ENCODE measurements at places on chromosomes 12 and 14.

- no peak for DNase-seq
Measured at GRCh38 chr12:122965321-122965751, 927 bp downstream of the ABCB9 start.

DNA sequence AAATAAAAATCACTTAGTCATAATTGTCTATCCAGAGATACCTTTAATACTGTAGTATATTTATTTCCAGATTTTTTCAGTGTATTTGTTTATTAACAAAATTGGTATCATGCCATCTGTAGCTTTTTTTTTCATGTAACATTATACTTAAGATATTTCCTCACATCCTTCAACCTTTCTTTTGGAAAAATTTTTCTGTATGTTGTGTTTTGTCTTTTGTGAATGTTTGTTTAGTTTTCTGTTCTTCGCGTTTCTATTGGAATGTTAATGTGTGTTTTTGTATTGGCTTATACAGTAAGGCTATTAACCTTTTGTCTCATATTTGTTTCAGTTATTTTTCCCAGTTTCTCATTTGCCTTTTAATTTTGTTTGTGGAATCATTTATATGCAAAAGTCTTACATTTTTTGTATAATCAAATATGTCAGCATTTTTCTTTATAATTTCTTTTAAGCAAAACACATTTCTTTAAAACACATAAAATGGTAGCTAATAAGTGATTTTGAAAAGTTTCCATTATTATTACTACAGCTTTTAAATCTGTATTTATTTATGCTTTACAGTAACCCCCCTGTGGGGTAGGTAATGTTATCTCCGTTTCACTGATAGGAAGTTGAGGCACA lies 433.7 kb downstream of the RAD51B start:
- no peak for DNase-seq

DNA sequence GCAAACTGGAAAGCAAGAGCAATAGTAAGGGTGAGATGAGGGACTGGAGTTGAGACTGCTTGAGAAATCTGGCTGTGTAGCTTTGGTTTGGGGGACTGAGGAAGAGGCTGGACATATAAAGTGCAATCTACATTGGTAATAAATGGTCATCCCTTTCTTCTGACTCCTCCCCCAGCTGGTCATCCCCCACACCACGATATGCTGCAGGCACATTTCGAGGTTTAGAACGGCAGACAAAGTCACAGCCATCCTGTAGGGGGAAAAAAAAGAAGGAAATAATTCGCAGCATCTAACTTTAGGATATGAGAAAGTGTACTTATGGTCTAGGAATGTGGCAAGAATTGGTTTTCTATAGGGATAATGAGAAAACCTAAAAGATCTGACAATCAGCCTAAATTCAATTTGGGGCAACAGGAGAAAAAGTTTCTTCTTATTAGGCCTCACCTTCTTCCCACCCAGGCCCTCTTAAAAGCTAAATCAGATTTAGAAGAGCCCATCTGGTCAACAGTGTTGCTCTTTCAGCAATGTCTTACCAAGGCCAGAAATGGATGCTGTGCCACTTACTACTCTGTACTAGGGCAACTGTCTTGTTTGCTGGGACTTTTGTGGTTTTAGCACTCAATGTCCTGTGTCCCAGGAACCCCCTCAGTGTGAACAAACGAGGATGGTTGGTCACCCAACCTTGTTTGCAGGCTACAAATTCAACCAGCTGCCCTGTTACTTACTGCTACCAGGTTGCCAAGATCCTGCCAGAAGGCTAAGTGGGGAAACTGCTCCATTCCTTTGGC lies 7.6 kb downstream of the M6PR start:
- no peak for DNase-seq

GRCh38 chr12:58695263-58695662 lies 225.0 kb downstream of the LRIG3 start:
- no peak for DNase-seq

- no peak for DNase-seq
Measured at GRCh38 chr12:28958553-28959195, 190.4 kb upstream of the FAR2 start.

DNA sequence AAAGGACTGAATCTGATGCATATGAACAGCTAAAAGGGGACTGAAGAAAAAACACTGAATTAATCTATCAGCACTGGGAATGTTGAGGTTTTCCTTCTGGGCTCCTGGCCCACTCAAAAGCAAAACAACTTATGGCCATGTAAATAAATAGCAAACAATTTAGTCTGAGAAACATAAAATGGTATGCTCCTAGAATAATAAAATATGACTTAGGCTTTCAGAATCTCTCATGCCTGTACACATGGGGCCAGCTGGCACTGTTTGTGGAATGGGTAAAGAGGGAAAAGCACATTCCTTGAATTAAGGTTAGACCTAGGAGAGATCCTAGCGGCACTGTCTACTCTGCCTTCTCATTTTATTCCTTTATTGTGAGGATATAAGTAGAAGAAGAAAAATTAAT lies 6.2 kb downstream of the KLHDC2 start:
- DNase-seq: no peak

GRCh38 chr12:92272061-92272964 lies 126.7 kb upstream of the BTG1 start:
- DNase-seq: no peak

DNA sequence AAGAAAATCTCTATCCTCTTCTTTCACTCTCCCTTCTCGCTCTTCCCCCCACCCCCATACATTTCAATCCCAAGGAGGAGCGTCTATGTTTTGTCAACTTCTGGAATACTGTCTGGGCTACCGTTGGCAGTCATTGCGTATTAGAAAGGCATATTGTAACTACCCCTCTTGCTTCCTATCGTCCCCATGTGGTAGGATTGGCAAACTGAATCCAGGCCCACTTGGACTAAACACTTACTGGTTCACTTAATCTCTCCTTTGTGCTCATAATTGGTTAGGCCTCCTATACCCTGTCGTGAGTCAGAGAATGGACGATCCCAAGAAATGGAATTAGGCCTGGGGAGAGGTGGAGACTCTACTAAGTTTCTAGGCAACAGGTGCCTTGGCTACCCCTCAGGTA lies 68.8 kb upstream of the SLC8A3 start:
- DNase-seq: no peak

GRCh38 chr12:79347866-79348265 lies 342.9 kb downstream of the PAWR start:
- no peak for DNase-seq

DNA sequence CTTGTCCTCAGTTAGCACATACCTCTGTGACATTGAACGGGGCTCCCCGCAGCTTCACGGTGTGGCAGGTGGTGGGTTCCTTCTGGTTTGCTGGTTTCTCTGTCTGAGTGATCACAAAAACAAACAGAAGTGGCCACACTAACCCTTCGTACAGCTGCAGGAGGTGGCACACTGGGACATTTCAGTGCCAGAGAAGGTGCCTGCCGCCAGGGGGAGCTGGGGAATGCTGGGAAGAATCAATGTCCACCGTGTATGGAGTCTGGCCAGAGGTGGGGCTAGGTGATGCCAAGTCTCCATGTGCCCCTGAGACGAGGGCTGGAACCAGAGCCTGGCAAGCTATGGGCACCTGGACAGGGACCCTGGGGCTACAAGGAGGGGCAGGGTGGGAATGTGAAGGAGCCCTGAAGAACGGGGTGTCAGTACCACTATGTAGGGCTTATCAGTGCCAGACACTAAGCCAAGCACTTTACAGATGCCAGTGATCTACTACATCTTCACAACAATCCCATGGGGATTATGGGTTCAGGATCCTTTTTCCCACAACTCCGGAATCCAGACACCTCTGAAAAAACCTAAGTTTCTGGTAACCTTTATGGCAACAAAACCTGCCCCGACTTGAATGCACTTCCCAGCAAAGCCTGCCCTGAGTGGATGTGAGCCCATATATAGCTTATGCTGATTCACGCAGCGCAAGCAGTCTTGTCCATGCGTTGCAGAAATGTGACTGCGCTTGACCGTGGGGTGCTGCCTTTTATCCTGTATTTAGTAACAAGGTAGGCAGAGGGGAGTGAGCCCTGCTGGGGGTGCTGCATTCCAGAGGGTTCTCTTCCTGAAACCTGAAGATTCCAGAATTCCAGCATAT lies 10.8 kb downstream of the RBM19 start:
- DNase-seq: no peak

- no peak for DNase-seq
Measured at GRCh38 chr12:29743801-29744200, 39.9 kb downstream of the TMTC1 start.

DNA sequence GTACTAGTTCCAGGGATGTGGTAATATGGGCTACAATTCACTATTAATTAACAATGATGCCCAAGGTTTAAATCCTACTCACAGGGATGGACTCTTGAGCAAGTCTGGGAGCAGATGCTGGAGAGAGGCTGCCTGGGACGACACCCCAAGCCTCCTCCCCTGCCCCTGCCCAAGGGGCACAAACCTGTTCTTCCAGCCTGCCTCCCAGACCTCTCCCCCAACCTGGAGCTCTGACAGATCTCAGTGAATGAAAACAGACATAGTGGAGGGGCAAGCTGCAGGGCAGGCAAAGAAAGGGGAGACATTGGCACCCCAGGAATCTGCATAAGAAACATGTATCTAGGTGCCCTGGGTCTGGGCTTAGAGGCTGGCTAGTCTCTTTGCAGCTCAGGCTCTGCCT lies 5.8 kb downstream of the KDM2B start:
- no peak for DNase-seq

GRCh38 chr12:105384220-105384619 lies 53.7 kb downstream of the C12orf75 start:
- no peak for DNase-seq

DNA sequence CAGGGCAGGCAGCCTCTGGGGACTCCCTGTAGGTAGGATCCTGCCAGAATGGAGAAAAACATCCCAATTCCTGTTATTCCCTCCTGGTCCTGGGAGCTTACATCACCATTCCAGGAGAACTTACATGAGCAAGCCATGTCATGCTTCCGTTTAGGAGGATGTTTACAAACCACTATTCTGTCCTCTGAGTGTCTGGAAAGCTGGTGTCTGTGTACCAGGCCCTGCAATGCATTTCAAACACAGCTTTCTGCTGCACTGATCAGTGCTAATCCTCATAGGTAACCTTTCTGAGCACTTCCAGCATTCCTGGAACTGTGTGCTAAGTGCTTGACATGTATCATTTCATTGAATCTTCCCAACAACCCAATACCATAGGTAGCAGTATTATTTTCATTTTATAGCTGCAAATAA lies 19.8 kb upstream of the MAP1LC3B2 start:
- no peak for DNase-seq

GRCh38 chr12:115517913-115518312 lies 759.6 kb downstream of the MED13L start:
- DNase-seq: no peak

DNA sequence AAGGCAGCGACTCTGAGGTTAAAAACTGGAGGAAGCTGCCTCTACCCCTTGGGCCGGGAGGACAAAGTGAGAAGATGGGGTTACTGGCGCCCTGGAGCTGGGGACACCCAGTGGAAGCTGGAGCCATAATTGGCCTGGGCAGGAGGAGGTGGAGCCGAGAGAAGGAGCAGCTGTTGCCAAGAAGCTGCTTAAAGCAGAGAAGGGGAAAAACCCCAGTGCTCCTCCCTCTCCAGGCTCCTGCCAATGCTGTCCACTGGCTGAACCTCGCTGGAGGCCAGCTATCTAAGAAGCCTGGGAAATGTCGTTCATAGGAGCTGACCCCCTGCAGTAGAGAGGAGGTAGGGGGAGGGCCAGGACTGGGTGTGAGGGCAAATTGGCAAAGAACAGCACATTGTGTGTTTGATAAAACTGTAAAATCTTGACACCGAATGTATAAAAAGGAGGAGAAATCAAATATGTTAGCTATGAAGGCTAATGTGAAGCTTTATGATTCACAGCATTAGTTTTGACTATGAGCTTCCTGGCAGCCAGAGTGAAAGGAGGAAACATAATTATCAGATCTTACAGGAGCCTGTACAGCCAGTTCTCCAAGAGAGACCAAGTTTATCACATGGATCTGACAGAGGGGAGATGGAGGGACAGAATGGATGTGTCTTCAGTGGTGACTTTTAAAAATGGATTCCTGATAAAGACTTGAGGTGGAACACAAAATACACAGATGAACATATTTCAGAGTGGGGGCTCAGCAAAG lies 9.5 kb downstream of the HHIPL1 start:
- DNase-seq: no peak

DNA sequence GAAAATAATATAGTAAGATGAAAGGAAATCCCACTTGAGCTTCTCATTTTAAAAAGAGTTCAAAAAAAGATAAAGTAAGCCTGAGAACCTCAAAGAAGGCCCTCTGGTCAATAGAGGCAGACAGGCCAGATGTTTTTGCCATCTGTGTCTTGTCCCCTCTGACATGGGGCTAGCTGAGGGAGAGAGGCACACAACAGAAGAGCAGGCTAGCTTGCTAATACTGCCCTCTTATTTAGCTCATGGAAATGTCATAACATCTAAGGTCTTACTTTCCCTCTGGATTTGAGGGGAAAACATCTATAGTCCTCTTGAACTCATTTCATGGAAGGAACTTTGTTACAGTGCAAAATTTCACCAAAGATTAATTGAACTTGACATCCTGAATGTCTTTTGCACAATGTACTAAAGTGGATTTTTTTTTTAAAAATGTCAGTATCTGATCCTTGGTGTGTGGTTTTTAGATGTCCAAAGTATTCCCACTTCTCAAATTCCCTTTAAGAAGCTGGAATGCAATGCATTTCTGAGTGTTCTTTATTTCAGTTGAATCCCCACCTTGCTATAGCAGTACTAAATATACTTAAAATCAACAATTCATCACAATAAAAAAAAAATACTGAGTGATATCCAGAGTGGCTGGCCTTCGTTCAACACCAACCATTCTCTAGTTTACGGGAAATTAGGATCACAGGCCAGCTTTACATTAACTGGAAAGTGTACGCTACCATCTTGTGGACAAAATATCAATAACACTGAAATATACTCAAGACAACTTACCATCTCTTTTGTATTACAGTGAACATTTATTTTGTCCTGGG lies 176.7 kb downstream of the PAH start:
- DNase-seq: no peak

DNA sequence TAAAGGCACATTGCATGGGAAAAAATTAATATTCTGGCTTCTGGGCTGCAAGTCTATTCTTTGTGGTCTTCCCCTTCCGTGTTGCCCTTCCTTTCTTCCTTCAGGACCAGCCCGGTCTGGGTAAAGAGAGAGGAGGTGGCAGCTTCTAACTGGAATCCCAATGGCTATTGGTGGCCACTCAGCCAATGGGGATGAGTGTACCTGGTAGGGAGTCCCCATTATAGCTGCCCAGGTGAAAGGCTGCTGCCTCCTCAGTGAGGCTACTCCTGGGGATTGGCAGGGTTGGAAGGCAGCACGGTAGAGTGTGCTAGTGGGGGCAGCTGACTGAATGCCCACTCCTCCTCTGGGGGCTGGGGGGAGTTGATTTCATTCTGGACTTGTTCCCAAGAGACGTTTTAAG lies 112.6 kb downstream of the RBM19 start:
- no peak for DNase-seq

DNA sequence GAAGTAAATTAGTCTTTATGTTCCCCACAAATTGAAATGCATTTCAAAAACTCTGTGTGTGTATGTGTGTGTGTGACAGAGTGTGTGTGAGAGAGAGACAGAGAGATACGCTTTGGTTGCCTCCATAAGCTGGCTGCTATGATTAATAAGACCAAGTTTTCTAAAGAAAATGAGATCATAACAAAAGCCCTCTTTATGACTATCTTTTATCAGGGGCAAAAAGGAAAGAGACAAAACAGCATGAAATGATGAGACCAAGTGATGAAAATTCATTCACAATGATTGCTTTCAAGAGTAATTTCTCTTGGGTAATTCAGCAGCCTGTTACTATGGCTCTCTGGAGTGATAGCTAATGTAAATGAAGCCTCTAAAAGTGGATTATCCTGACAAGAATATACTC lies 277.6 kb upstream of the PLEKHG7 start:
- no peak for DNase-seq

All from CD4-positive, alpha-beta T cell treated with Interleukin-6 at 100 ng/mL for 8 hours (primary cell).